ENCODE measurements at places on chromosomes 11 and 22.

GRCh38 chr11:64234647-64235379, 429 bp downstream of the VEGFB start:
- DNase-seq: no peak

GRCh38 chr11:78933350-78933749, 358.7 kb upstream of the NARS2 start:
- no peak for DNase-seq

DNA sequence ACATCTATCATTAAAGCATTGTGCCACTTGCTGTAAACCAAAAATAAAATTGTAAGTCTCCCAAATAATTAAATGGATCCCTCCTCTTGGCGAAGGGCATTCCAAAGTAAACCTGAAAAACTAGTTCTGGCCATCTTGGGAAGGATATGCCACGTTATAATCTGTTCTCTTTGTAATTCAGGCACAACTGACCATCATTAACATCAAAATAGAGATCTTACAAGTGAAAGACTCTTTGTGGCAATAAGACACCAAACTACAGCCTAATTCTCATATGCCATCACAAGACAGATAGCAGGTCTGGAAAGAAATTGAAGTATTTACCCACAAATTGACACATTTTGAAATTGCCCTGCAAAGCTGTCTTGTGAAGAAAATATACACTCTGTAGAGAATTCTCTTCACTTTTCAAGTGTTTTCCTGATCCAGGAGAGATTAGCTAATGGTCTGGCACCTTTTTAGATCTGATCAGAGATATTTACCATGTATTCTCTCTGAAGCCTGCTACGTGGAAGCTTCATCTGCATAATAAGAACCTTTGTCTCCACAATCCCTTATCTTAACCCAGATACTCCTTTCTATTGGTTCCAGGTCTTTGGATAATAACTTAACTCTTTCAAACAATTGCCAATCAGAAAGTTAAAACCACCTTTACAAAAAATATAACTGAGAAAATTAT, 630.4 kb upstream of the CCDC179 start:
- DNase-seq: no peak

- DNase-seq: no peak
These were observed 340.4 kb downstream of the ETS1 start for GRCh38 chr11:128246810-128247594.

DNA sequence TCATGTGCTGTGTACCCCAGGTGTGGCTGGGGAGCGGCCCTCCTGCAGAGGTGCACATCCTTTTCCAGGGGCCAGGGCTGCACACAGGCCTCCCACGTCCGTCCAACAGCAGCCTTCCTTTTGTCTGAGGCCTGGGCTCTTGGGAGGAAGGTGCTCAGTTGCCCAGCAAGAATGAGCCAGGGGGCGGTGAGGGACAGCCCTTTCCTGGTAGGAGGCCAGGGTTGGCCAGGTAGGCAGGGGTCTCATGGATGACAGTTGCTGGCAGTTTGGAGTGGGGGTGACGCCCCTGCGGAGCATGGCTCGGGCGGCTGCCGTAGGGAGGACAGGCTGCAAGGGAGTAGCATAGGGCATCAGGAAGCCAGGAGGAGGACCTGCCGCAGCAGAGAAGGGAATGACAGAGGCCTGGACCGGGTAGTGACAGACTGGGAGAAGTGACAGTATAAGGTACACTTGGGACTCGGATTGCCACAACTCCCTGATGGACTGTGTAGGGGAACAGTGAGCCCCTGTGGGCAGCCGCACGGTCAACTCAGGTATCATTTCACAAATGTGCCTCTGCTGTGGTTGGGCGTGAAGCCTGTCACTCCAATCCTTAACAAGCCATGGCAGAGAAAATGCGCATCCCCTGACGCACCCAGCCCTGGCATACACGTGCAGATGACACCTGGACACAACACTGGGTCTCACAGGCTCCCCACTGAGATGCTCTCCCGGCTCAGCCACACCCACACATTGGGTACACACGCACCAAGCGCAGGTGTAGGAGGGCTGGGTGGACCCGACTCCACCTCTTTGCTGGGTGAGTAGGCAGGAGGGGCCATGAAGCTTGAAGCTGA, 79.7 kb downstream of the DGCR2 start:
- no peak for DNase-seq

GRCh38 chr11:81717695-81718094, 1016.0 kb downstream of the FAM181B start:
- DNase-seq: no peak

DNA sequence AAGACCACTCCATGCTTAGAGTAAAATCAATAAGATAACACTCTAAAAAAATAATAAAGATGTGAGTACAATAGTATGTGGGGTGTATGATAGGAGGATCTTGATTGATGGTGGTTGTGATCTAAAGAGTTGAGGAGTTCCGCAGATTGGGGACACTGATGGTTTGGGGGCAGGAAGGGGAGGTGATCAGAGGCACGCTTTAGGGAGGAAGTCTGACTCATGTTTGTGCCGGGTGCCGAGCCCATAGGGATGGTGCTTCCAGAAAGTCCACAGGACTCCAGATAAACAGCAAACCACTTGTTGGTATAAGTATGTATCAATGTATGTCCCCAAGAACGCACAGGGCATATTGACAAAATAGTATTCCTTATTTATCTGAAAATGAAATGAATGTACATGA, 27.5 kb downstream of the LINC01488 start:
- no peak for DNase-seq

DNA sequence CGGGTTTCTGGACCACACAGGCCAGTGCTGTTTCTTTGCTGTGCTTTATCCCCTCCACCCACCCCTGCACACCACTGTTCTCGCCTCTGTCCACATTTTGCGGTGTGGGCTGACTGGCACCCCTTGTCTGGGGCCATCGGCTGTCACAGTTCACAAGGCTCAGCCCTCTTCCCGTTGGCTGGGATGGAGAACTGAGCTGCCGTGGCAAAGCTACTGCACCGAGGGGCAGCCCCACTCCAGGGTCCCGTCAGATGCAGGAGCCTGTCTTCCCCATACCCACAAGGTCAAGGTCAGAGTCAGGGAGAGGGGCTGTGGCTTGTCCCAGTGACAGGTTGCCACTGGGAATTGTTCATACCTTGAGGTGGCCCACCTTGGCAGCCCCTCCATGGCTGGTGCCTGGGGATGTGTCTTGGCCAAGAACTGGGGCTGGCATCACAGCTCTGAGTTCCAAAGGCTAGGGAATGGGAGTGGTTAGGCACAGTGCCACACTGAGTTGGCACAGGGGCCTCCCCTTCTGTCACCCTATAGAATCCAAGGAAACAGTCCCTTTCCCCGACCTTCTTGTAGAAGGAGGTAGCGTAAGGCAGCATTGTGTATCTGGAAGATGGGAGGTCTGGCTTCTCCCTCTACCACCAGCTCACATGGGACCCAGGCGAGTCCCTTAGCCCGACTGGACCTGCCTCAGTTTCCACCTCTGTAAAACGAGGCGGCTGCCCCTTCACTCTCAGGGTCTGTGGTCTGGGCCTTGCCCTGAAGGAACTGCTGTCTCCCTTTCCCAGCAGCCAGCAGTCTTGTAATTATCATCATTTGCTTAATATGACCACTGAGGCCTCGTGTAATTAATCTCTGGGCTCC, 3.4 kb downstream of the GRK2 start:
- DNase-seq: no peak

DNA sequence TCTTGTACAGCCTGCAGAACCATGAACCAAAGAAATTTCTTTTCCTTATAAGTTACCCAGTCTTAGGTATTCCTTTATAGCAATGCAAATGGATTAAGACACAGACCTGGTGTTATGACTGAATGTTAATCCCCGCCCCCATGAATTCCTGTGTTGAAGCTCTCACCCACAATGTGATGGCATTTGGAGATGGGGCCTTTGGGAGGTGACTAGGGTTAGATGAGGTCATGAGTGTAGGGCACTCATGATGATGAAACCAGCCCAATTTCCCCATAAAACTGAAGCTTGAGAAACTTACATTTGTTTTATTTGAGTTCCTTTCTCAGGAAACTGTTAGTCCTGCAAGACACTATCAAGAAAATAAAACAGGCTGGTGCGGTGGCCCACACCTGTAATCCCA, 115.8 kb upstream of the THY1 start:
- no peak for DNase-seq
